Activated CD4-positive, alpha-beta T cell treated with anti-CD3 and anti-CD28 coated beads, Interleukin-2, amount 50 U/mL, for 24 hours (primary cell): ENCODE measurements at places on chromosomes 3 and 15.

GRCh38 chr3:14371573-14372474 is 30.6 kb upstream of the SLC6A6 start:
- no peak for DNase-seq

DNA sequence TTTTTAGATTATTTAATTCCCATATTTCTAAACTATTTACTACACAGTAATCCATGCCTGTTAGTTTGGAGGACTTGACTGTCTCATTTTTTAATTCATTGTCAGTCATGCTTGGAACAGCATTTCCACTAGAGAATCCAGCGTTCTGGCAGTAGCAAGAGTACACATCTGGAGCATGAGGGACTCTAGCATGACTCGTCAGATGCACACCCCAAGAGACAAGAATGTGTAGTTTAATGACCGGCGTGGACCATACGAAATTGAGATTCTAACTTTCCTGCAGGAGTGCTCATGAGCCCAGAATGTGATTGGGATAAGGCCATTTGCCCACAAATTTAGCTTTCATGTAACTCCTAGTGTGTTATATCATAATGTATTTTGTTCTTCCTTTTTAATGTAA is 48.9 kb downstream of the ASB7 start:
- no peak for DNase-seq

DNA sequence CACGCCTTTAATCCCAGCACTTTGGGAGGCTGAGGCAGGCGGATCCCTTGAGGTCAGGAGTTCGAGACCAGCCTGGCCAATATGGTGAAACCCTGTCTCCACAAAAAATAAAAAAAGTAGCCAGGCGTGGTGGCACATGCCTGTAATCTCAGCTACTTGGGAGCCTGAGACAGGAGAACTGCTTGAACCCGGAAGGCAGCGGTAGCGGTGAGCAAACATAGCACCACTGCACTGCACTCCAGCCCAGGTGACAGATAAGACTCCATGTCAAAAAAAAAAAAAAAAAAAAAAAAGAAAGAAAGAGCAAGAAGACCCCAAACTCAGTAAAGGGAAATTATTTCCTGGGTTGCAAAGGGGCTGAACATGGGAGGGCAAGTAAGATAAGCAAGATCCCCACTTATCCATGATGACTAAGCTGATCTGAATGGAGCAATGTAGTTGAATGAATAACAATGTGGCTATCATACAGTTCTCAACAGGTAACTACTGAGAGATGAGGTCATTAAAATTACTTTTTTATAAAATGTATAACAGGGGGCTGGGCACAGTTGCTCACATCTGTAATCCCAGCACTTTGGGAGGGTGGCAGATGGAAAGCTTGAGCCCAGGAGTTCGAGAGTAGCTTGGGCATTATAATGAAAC is 46.0 kb downstream of the RBM15B start:
- no peak for DNase-seq

GRCh38 chr15:101394654-101395053 is 94.9 kb downstream of the PCSK6 start:
- no peak for DNase-seq

GRCh38 chr3:137760341-137761098 is 3.6 kb upstream of the SOX14 start:
- no peak for DNase-seq

DNA sequence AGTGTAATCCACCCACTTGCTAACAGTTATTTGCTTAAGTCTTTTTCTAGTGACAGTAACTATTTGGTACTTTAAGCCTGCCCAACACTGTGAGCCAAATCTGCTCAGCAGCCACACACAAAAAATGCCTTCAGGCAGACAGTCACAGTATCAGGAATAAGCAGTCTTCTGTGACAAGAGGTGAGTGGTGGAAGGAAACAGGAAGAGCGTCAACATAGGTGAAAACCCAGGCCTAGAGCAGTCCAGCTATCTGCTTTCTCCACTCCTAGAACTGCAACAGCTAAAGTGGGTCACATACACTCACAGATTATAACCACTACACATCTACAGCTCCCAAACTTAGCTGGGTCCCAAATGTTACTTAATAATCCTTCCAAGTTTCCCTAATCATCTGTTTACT is 213.7 kb downstream of the ZBTB20 start:
- DNase-seq, result no peak

- DNase-seq, result no peak
These were observed 85.9 kb upstream of the CSPG5 start for GRCh38 chr3:47664519-47664918.

GRCh38 chr15:96359616-96360521 is 29.4 kb downstream of the NR2F2 start:
- DNase-seq, result no peak

DNA sequence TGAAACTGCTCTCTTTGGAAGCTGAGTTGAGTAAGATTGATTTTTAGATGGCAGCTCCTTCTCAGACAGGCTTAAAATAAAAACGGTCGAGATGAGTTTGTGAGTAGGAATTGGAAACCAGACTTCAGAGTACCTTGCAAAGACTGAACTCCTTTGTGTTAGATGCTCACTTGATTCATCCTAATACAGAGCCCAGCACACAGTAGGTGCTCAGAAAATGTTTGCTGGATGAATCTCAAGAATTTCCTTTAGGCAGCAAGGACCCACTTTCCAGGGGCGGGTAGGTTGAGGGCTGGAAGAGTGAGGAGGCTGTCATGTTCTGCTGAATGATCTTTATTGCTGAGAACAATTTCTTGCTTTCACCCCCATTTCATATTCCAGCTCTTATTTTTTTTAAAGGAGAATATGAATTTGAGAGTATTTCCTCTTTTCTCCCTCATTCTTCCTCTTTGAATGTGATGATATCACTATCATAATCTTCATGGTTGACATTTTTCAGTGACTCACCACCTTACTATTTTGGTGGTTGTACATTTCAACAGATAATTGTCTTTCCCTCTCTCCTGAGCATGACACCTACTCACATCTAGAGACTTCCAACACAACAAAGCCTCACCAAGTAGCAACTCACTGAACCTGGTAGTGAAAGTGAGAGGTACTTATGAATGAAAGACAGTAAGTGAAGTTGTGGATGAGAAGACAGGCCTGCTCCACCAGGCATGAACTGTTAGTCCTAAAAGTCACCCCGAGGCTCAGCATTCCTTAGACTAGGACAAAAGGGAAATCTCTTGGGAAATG is 113.3 kb downstream of the PDCD6IP start:
- no peak for DNase-seq

GRCh38 chr3:24730173-24730572 is 235.5 kb upstream of the THRB start:
- no peak for DNase-seq

DNA sequence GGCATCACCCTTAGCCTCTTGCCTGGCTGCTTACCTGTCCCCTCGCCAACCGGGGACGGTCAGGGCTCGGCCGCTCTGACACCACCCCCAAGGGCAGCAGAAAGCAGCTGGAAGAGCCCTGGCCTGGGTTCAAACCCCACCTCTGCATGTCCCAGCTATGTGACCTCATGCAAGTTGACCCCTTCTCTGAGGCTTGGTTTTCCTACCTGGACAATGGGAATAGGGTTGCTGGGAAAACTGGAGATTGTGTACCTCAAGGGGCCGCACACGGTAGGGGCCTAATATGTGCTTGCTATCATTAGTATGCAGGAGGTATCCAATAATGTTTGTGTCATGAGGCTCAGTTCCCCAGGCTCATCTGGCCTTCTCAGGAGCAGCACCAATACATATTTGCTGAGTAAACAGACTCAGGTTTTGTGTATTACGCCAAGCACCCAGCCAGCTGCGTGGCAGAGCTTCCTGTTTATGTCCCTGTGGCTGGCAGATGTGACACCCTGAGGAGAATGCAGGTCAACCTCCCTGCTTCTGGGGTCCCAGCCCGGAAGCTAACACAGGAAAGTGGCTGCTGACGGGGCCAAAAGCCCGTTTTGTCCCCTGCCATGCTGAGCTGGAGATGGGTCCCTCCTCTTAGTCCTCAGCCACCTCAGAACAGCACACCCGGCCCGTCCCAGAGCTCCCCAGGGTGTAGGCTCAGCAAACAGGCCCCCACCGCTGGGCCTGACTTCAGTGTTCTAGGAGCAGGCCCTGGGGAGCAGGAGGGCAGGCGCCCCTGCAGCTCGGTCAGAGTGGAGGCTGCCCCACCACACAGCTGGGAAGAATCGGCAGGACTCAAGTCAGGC is 29.7 kb downstream of the PLXND1 start:
- peak; percentile 8 for DNase-seq

DNA sequence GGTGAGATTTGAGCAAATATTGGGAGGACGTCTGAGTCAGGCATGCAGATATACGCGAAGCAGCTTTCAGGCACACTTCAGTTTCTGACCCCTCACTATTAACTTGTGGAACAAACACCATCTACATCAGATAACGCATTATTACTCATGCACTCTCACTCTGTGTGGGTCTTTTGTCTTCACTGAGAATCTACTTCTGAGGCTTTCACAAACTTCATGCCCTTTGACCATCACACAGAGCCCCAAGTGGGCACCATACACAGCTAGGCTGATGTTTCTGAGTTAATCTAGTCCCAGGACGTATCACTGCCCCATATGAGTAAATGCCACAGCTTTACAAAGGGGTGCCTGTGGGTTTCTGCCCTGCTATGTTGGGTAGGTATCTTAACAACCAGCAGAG is 39.6 kb upstream of the IP6K2 start:
- DNase-seq, result no peak

- no peak for DNase-seq
These were observed 113.5 kb downstream of the CBLB start for GRCh38 chr3:105755121-105755886.

- DNase-seq, result no peak
These were observed 606.9 kb upstream of the KCNMB2 start for GRCh38 chr3:177929310-177929709.

- no peak for DNase-seq
These were observed 4.1 kb upstream of the HEXA start for GRCh38 chr15:72379856-72380430.

DNA sequence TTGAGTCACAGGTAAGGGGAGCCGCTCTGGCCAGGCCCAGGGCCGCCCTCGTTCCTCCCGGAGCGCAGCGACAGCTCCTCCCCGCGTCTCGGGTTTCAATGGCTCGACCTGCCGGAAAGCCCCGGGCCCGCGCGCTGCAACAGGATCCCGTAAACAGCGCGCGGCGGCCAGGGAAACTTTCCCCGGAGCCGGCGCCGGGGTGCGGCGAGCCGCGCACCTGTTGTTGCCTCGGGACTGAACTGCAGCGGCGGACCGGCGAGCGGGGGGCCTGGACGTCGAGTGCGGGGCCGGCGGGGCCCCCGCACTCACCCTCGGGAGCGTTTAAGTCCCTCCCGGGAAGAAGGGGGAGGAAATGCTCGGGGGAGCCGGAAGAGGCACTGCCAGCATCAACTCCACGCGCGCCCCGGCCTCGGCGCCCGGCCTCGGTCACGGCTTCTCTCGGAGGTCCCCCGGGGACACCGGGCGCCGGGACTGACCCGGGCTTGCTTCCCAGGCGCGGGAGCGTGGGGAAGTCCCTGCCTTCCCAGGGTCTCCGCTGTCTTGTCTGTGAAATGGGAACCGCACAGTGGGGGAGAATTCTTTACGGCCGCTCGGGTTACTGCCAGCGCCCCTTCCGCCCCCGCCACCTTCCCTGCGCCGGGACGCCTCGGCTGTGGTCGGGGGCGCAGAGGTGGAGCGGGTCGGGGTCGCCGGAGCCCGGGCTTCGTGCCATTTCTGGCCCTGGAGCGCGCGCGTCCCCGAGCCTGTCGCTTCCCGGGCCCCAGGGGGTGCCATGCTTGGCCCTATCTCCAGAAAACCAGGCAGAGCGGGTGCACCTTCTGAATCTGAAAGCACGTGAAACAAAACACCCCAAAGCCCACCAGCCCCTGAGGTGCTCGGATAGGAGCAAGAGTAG is 7.5 kb upstream of the PGPEP1L start:
- peak; percentile 3 for DNase-seq

DNA sequence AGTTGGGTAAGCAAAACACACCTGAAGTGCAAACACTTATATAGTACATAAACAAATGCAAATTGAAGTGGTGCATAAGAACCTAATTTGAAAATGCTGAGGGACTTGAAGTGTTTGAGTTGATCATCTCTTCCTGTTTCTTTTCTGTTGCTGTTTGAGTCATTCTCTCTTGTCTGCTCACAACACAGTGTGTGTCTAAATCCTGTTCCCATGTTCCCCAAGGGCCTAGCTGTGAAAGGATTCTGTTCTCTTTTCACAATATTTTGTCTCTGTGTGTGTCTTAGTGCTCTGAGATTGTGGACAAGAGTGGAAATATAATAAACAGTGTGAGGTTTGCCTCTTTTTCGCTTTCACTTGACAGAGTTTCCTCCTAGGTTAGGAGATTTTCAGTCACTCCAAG is 6.1 kb downstream of the CD96 start:
- DNase-seq, result no peak

DNA sequence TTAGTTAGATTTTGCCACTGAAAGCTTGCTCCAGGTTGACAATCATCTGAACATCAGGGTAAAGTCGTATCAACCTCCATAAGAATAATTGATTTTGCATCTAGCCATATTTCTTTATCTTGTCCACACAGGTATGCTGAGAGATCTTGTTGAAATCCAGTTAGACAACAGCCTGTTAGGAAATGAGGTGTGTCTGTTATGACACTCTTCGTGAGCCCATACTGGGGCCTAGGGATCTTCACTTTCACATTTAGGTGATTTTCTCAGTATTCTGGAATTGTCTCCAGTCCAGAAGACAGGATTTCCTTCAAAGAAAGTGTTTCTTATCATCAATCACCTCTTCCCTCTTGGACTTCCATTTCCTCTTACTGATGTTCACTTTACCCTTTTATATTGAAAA is 18.1 kb downstream of the DNAJB11 start:
- no peak for DNase-seq

DNA sequence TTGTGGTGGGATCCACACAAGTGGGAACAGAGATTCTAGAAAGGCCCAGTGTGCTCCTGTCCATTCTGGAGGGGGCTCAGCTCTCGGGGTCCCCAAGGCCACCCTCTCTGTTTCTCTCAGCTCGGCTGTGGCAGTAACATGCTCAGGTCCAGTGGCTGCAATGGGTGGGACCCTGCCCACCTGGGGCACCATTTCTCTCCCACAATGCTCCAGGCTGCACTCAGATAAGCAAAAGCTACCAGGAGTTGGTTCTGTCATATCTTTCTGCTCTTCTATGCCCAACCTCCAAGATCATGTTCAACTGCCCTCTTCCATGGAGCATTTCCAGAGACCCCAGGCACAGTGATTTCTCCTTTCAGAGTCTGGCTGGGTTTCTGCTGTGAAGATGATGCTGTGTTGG is 40.8 kb downstream of the ITGA11 start:
- no peak for DNase-seq

- DNase-seq, result no peak
These were observed 333.7 kb upstream of the EPHA3 start for GRCh38 chr3:88773766-88774165.

DNA sequence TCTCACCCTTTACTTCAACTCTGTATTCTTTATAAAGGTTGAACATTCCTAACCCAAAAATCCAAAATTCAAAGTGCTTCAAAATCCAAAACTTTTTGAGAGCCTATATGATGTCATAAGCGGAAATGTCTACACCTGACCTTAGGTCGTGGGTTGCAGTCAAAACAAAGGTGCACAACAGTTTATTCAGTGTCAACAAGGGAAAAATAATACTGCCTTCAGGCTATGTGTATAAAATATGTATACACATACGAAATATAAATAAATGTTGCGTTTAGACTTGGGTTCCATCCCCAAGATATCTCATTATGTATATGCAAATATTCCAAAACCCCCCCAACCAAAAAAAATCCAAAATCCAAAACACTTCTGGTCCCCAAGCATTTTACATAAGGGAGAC is 90.9 kb downstream of the STAG1 start:
- no peak for DNase-seq

- DNase-seq, result no peak
These were observed 193.4 kb upstream of the SEMA6D start for GRCh38 chr15:47523681-47524475.
